ENCODE measurements at places on chromosomes 7 and 10.

- no peak for DNase-seq
Observed at GRCh38 chr10:31186225-31187000, 132.6 kb upstream of the ZEB1 start.

DNA sequence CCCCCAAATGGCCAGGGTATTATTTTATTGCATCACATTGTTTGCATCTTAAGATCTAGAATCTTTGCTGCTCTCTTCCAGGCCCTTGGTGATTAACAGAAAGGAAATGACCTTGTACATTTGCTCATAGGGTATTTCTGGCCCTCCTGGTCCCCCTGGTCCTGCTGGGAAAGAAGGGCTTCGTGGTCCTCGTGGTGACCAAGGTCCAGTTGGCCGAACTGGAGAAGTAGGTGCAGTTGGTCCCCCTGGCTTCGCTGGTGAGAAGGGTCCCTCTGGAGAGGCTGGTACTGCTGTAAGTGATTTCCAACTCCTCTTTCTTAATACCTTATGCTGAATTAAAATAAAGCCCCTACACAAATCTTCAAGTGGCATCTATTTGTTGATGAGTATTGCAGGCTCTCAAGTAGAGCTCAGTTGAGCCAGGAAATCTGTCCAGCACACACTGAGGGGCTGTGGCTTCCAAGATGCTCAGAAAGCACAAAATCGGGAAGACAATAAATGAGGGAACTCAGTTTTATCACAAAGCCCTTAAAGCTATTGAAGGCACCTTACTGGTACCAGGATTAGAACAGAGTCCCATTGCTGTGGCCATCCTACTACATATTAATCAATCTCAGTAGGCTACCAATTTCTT, 28.2 kb downstream of the COL1A2 start:
- no peak for DNase-seq

GRCh38 chr7:23418046-23418445, 52.2 kb downstream of the IGF2BP3 start:
- no peak for DNase-seq

GRCh38 chr7:45191396-45191795, 33.8 kb downstream of the RAMP3 start:
- DNase-seq: no peak

- DNase-seq: no peak
Observed at GRCh38 chr10:11397980-11398580, 213.4 kb downstream of the USP6NL start.

DNA sequence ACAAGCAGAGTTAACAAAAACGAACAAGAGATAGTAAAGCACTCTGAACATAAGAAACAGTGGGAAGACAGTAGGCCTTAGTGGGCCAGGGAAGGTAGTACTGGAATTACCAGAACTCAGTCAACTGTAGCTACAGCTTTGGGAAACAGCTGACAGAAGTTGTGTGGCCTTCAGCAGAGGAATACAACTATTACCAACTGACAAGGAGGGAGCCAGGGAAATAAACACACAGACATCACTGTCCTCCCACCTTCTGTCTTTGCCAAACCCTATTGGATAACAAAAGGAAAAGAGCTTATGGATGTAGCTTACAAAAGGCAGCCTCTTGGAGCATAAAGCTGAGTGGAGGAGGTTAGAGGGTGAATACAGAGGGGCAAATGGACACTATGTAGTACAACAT, 15.4 kb downstream of the MICU1 start:
- no peak for DNase-seq

GRCh38 chr10:68721673-68722335, 765 bp downstream of the CCAR1 start:
- no peak for DNase-seq

DNA sequence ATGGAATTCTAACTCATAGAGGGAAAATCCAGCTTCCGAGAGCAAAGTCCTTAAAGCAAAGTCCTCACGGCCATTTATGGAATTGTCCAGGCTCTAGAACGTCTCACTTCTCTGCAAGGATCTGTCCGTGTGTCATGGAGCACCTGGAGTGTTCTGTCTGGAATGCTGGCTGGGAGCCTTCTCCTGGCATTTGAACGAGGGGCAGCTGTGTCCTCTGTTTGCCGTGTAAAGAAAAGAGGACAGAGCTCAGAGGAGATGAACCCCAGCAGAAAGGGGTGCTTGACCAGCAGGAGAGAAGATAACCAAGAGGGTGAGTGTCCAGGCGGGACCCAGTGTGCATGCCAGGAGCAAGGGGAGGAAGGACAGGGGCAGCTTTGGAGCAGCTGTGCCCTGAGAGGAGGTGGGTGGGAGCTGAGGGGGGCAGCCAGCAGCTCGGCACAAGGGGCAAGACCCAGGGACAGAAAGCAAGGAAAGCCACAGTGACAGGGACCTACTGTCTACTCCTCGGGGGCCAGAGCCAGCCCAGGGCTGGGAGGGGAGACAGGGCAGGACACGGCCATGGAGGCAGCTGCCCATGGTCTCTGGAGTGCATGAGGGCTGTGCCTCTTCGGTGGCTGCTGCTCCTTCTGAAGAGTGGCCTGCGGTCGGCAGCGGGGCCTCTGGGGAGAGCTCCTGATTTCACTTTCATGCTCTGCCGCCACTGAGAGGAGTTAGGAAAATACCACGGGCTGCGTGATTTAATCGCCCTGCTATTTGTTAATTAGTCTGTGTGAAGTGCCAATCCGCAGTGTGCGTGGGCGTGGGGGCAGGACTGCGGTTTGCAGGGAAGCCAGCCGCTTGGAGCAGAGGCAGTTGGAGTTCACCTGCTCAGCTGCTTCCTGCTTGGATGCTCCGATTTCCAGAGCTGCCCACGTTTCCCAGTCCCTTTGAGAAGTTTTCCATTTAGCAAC, 149.3 kb upstream of the SHH start:
- no peak for DNase-seq

- no peak for DNase-seq
Observed at GRCh38 chr10:100319707-100320402, 10.2 kb downstream of the PKD2L1 start.

DNA sequence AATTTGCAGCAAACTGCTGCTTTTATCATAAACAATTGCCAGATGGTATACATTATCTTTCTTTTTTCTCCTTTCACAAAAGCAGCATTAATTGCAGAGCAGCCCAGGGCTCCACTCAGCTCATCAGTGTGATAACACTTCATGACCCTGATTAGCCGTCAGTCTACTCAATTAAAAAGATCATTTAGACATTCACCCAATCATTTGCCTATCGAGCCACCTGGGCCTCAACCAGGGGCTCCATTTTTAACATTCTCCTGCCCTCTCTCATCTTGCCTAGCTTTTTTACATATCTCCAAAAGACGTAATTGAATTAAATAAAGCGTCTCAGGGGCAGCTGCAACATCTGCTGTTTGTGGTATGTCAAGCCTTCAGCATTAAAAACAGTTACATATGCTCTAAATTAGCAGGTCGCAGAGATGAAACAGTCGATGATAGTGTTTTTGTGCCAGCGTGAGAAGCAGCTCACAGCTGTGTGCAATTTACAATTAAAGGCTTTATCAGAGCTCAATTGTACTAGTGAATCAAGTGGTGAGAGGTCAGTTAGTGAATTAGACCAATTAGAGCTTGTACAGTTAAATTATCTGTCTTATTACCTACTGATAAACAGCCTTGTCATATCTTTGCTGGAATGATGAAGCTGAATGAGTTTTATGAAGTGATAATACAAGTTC, 522.5 kb downstream of the ETV1 start:
- DNase-seq: no peak

DNA sequence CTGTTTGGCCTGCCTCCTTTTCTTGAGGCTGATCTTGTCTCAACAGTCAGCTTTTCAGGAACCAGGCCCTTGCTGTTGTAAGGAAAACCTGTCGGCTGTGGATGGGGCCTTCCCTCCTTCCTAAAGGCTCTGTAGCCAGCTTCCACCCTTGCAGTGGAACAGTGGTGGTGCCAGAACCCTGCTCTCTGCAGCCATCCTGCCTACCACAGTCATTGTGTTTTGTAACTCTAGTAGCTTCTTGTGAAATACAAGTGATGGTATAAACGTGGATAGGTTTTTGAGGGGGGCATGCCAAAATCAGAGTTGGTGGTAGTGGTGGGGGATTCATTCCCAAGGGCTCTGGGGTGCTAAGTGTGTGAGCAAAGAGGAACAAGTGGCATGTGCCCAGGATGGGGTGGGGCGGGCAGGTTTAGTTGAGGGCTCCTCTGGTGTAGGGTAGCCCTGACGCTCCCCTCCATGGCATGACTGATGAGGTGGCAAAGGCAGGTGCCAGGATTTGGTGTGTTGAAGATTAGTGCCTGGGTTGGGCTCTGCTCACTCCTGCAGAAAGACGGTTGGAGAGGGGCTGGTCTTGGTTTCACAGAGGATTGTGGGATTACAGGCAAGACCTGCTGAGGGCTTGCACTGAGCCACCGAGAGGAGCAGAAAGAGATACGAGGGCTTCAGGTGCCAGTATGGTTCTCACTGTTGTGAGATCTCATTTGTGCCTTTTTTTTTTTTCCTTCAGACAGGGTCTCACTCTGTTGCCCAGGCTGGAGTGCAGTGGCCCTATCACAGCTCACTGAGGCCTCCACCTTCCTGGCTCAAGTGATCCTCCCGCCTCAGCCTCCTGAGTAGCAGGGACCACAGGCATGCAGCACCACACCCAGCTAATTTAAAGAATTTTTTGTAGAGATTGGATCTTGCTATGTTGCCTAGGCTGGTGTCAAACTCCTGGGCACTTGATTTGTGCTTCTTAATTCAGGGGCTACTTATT, 7.4 kb downstream of the TSPAN14 start:
- DNase-seq: no peak

- no peak for DNase-seq
Observed at GRCh38 chr7:47765373-47765979, 182.8 kb downstream of the PKD1L1 start.

DNA sequence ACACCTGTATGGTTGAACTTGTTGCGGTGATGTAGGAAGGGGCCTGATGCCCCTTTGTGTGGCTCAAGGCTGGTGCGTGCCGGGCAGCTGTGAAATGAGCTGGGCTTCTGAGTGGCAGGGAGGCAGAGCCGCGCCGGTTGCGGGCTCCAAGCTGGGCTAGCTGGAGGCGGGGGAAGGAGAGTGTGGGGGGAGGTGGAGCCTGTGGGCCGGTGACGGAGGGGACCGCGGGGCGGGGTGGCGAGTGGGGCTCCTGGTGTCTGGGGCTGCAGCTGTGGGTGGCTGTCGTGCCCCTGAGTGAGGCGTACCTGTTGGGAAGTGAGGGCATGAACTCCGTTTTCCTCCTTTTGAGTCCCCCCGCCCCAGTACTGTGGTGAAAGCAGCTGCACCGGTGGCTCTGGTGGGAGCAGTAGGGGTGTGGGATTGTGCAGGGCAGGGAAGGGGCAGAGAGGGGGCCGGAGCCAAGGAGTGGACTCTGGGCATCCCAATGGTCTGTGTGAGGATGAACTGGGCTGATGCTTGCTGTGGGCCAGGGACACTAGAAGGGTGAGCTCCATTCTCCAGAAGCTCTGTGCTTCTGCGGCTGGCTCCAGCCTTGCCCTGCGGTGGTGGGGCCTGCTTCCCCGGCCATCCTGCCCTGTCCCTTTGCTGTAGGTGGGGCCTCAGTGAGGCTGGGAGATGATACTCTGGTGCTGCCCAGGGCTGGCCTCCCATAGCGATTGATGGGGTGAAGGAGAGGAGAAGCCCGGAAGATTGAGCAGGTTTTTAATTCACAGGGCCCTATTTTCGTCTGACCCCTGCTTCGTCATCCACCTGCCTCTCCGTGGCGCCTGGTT, 41.7 kb downstream of the INPP5A start:
- no peak for DNase-seq

DNA sequence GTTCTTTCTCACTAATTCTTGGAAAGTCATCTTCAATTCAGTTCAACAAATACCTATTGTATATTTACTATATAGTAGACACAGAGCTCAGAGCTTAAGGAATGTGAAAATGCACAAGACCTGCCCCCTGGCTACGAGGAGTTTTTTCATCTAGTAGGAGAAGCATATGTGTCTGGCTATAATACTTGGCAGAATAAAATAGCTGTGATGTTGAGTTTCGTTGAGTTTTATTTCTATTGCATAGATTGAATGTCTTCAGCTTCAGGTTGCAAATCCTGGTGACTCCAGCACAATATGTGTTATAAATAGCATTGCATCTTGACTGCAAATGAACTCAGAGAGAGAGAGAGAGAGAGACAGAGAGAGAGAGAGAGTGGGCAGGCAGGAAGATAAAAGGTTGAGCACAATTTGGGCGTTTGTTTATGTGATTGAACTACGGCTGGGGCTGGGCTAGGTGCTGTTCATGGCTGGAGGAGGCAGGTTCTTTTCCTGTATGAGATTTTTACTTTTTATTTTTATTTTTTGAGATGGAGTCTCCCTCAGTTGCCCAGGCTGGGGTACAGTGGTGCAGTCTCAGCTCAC, 229.6 kb downstream of the GALNT17 start:
- no peak for DNase-seq

GRCh38 chr10:18214691-18215563, 74.7 kb downstream of the CACNB2 start:
- DNase-seq: no peak

DNA sequence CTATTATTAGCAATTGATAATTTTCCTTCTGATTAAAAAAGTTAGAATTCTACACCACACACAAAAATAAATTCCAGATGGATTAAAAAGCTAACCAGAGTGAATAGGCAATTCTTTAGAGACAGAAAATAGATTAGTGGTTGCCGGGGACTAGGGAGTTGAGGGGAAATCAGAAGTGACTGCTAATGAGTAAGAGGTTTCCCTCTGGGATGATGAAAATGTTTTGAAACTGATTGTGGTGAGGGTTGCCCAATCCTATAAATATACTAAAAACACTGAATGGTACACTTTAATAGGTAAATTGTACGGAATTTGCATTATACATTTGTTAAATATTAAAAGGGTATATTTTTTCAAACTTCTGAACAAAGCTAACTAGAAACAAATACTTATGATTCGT, 214.9 kb downstream of the GPAM start:
- no peak for DNase-seq

- DNase-seq: no peak
Observed at GRCh38 chr10:79287973-79288723, 59.1 kb upstream of the PPIF start.

DNA sequence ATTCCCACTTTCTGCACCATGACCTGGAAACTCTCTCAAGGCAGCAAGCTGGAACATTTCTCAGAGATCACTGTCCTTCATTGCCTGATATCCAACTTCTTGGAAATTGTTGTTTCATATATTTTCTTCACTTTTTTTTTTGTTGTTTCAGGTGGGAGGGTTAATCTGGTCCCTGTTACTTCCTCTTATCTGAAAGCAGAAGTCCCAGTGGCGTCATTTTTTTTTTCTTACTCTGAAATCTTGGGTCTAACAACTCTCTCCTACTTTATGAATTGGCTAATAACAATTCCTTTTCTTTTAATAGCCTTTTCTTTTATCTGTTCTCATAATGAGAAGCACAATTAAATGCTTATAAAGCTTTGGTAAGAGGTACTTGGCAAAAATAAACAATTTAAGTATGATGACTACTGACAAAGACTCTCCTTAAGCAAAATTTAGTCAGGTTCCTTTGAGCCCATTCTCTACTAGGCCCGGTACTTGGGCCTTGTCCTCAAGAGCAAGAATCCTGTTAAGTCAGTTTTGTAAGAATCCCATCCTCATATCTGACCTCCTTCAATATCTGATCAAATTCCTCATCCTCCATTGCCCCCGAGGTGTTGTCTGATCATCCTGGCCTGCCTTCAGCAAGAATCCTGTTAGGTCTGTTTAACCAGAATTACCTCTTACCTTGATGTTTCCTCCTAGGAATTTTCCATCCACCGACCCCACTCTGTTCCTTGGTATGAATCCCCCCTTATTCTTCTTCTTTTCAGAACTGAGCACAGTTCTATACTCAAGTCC, 11.5 kb upstream of the CC2D2B start:
- DNase-seq: peak; percentile 41
